A549 treated with ZK216348 at 1 μM for 4 hours (cell line): ENCODE measurements at places on chromosomes 2 and 18. TPM values are rescaled to one million over a fixed set of nuclear protein-coding genes. Genes with fewer than 3 reads are reported as not detected.

DES gene
- 0.18 to 0.51 TPM (median 0.40 TPM) in 3 of 5 replicates, not detected in the others for total RNA-seq

PDCD1 gene
- not detected in 5 replicates for total RNA-seq

GLI2 gene
- total RNA-seq: 15.4 to 28.5 TPM (median 26.0 TPM) in 5 replicates

SH2D6 gene
- total RNA-seq: 0.91 to 1.7 TPM (median 1.2 TPM) in 4 of 5 replicates, not detected in the other

VIL1 gene
- total RNA-seq: 0.24 to 0.67 TPM (median 0.35 TPM) in 4 of 5 replicates, not detected in the other

LOXL3 gene
- total RNA-seq: 0.27 to 1.1 TPM (median 0.58 TPM) in 5 replicates

GBX2 gene
- 1.5 to 3.1 TPM (median 2.9 TPM) in 5 replicates for total RNA-seq

GLB1L gene
- total RNA-seq: 5.3 to 9.7 TPM (median 6.5 TPM) in 5 replicates

RESP18 gene
- total RNA-seq: not detected in 5 replicates

GKN1 gene
- 0.32 to 1.1 TPM (median 0.74 TPM) in 5 replicates for total RNA-seq

SLC14A1 gene
- not detected in 5 replicates for total RNA-seq

PARD6G gene
- total RNA-seq: 2.3 to 3.4 TPM (median 2.4 TPM) in 5 replicates

VWC2L gene
- not detected in 5 replicates for total RNA-seq

KIDINS220 gene
- 14.9 to 22.8 TPM (median 19.3 TPM) in 5 replicates for total RNA-seq

GPR45 gene
- total RNA-seq: not detected in 5 replicates

SLC4A5 gene
- 0.11 to 0.69 TPM (median 0.63 TPM) in 5 replicates for total RNA-seq
